ENCODE measurements at places on chromosomes 2 and 18.

DNA sequence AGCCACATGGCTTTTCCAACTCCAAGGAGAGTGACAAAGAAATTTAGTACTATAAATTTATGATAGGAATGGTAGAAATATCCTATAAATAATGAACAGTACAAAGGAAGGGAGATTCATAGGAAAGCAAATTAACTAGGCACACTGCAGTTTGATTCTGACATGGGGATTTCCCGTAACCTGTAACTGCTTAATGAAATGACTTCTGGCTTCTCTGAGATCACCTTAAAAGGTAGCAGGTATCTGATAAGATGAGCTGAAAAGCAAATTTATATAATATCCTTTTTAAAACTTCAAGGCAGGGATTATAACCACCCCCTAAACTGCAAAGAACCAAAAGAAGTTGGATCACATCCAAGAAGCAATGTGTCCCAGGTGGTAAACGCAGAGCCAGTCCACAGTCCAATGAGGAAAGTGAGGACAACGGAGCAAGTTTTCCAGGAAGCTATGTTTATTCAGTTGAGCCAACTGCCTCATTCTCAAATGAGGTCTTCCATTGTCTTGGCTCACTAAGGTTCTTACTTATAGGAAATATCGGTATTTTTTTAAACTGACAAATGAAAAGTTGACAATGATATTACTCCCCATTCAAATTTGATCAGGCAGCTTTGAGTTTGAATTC is 43.0 kb downstream of the WIPF1 start:
- no peak for DNase-seq

GRCh38 chr2:23691565-23691964 is 235.4 kb downstream of the ATAD2B start:
- no peak for DNase-seq

DNA sequence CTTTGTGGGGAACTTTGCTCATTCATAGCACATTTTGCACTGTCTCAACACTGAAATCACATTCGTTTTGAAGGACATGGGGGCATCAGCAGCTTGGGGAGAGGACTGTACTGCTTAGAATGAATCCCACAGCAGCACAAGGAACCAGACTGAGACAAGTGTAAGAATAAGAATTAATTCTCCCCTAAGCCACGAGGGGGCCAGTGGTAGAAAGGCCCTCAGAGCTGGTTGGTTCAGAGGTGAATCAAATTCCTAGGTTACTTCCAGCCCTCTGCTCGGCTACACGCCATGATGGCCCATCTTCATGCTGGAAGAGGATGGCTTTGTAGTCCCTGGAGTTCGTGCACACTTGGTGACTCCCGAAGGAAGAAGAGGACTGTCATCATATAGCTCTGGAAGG is 12.0 kb upstream of the MC5R start:
- no peak for DNase-seq

DNA sequence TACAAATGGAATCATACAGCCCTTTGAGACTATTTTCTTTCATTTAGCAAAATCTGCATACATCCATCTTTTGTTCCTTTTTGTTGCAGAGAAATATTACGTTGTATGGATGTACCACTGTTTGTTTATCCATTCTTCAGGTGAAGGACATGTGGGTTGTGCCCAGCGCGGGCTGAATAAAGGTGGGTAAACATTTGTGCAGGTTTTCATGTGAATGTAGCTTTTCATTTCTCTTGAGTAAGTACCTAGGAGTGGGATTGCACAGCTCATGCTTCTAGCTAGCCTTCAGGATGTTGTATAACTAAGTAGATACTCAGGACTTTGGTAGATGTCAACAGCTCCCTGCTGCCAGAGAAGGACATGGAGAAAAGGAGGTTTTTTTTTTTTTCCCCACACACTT is 50.6 kb upstream of the SPRED2 start:
- DNase-seq: peak; percentile 78

GRCh38 chr2:66573821-66574233 is 138.9 kb downstream of the MEIS1 start:
- DNase-seq: no peak

GRCh38 chr2:5982193-5982902 is 290.2 kb downstream of the SOX11 start:
- DNase-seq: no peak

DNA sequence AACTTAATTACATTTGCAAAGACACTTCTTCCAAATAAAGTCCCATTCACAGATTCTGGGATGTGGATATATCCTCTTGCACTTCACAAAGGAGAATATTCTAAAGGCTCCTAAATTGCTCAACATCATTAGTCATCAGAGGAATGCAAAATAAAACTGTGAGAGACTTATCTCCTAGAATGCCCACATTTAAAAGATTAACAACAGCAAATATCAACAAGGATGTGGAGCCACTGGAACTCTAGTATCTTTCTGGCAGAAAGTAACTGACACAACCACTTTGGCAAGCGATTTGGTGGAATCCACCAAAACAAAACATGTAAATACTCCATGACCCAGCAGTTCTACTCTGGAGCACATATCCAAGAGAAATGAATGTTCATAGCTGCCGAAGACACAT is 4.6 kb downstream of the NEU2 start:
- no peak for DNase-seq

- no peak for DNase-seq
These were observed 12.5 kb downstream of the KLHL29 start for GRCh38 chr2:23397478-23397877.

DNA sequence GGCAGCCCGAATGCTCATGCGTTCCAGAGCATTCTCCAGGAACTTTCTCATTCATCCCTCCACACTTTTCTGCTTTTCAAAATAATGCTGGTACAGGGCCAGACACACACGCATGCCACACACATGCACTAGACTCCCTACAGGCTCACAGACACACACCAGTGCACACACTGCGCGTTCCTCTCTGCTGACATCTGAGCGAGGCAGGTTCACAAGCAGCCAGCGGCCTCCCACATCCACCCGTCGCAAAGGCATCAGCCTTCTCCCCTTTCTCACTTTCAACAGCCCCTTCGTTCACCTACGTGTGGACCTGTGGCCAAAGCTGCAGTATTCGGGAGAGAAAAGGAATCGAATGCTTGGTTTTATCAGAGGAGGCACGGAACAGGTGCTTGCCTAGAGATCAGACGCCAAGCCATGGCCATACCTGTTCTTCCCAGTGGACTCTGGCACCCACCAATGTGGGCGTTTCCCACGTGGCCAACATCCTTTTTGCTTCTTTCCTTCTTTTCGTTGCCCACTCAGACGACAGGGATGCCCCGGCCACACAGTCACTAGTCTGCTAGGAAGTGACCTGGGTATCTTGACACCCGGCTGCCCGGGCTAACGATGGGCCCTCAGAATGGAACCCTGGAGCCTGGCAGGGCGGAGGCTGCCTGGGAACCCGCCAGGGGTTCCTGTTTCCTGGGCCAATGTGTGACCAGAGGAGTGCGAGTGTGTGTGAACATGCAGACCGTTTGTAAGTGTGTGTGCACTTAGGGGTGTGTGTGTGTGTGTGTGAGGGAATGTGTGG is 85.8 kb upstream of the ID2 start:
- DNase-seq: no peak

GRCh38 chr2:17544256-17544655 is 3.8 kb downstream of the VSNL1 start:
- DNase-seq: no peak

GRCh38 chr2:193841384-193842150 is 1646.8 kb upstream of the TMEFF2 start:
- DNase-seq: no peak

- no peak for DNase-seq
These were observed 85.6 kb downstream of the DDX1 start for GRCh38 chr2:15677141-15677843.

DNA sequence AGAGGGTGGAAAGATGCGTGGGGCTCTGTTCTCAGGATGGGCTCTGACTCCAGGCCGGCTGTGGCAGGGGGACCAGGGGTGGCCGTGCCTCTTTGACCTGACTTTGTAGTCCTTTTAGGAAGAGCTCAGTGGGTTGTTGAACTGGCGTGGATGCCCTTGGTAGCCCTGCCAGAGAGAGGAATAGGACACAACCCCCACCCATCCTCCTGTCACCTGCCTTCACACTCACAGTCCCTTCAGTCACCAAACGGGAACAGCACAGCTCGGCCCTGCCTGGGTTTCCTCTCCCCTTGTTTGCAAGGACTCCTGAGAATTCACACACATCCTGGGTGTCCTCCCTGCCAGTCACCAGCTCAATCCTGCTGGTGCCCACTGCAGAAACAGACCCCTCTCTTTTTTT is 20.1 kb upstream of the MRPL33 start:
- DNase-seq: no peak

GRCh38 chr2:231332388-231332787 is 63.1 kb upstream of the B3GNT7 start:
- DNase-seq: no peak

DNA sequence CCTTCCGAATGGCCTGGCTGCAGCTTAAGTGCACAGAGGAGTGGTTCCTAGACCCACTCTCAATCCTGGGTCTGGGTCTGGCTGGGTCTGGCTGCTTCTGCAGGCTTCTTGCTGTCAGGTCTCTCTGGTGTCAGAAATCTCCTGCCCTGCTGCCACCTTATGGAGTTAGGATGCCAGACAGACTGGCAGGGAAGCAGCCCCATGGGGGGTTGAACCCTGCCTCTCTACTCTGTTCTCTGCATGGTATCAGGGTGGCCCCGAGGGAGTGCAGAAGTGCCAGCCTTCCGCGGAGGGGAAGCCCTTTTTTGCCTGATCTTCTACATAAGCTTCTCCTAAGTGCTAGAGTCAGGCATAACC is 89.4 kb downstream of the ZCCHC2 start:
- DNase-seq: no peak

DNA sequence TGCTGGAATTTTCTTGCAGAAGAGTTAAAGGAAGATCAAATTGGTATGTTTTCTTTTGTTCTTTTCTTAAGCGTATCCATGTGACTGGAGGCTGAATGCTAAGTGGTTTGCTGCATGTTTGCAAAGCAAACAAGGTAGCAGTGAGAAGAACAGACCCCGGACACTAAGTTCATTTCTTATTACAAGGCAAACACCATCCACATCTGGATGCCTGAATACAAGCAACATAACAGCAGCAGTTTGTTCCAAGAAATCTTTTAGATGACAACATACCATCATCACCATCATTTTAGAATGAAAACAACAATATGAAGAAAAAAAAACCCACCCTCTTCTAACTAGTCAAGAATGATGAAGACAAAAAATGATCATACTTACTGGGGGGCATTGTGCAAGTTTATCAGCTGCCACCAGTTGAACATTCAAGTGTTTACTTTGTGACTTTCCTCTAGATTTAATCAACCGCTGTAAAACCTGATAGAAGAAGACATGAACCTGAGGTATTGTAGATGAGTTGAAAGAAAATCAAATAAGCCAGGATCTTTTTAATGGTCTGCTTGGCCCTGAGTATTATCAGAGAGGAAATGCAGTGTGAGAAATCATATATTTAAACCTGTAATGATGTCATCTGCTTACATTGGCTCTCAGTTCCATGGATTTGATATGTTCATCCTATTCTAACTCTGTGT is 25.0 kb upstream of the ARL5A start:
- no peak for DNase-seq

DNA sequence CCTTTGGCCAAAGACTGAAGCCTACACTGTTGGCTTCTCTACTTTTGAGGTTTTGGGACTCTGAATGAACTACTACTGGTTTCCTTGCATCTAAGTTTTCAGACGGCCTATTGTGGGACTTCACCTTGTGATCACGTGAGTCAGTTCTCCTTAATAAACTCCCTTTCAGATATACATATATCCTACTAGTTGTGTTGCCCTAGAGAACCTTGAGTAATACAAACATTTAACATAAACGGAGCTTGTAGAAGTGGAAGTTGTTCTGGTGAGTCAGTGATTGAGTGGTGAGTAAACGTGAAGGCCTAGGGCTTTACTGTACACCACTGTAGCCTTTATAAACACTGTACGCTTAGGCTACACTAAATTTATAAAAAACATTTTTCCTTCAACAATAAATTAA is 107.2 kb upstream of the CDH2 start:
- DNase-seq: no peak

- DNase-seq: no peak
These were observed 27.3 kb upstream of the NOTO start for GRCh38 chr2:73174941-73175662.

DNA sequence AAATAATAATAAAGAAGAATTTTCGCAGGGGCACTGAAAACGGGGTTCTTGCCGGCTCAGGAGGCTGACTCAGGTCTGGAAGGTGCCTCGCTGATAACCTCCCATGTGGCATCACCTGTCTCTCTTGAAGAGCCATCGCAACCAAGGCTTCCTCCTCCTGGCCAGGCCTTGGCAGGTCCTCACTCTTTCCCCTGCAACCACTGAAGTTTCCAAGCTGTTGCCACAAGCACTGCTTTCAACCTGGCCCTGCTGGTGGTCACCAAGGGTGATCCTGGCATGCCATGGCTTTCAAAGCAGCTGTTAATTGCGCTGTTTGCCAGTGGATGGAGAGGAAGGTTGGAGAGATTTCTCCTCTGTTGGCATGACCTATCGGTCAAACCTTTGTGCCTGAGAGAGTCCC is 163.6 kb upstream of the COPS8 start:
- no peak for DNase-seq
